Activated T-helper 2 cell treated with anti-CD3 and anti-CD28 coated beads, Interferon-gamma antibody, Interleukin-2, Interleukin-4, amounts not matched to agents 10 μg/mL and 5 μg/mL and 100 μg/mL, durations not matched to agents 14 hours and 24 hours and 36 hours (primary cell): ENCODE measurements at places on chromosomes 11 and 22.

GRCh38 chr11:75420224-75421034 lies 12.6 kb downstream of the KLHL35 start:
- no peak for DNase-seq

GRCh38 chr11:75502138-75502537 lies 23.6 kb downstream of the GDPD5 start:
- no peak for DNase-seq

DNA sequence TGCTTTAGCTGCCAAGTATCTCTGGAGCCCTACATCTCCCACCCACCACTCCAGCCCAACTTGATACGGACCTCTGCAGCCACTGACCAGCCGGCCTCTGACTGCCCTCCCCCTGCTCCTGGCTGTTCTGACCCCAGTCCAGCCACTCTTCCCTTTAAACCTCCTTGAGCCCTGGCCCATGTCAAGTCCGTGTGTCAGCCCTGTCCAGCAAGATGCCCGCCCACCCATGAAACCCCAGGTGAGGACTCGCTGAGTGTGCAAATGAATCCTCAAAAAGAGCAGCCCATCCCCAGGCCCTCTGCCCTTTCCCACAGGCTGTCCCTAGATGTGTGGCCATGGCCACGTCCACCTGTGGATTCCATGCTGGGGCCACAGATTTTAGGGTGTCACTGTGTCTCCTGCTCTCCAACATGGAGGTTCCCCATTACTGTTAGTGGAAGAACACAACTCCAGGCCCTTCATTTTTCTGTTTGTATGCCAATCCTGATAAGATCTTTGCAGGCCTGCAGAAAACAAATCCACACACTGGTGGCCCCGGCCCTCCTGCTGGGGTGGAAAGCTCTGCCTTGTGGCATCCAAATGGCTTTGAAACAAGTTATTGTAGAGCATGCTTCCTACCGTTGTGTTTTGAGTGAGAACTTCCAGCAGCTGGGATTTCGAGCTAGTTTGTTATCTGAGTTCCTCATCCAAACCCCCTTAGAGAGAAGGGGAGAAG lies 22.7 kb upstream of the ADORA2A start:
- no peak for DNase-seq

- no peak for DNase-seq
These were observed 4.0 kb downstream of the JRKL start for GRCh38 chr11:96393753-96394348.

DNA sequence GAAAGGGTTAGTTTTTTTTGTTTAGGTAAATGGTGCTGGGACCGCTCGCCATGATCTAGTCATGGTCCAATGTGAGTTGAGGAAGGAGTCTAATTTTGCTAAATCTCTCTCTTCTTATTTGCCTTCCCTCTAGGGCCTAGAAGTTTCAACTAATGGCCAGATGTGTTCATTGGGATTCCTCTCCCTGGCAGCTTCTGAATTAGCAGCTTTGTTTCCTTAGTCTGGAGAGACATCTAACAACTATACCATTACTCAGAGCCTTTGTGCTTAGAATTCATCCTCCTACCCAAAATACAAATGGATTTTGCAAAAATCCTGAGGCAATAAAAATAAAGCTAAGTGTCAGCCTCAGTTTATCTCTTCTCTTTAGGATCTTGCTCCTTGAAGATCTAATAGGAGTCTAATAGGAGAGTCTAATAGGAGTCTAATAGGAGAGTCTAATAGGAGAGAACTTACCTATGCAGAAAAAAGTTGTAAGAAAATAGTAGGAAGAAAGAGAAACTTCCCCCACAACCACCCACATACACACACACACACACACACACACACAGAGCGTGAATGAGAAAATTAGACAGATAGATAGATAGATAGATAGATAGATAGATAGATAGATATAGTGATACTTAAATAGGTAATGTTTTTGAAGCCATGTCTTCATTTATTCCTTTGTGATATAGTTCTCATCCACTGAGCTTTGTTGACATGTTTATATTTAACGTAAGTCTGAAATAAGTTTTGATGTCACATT lies 980.5 kb upstream of the CNTN5 start:
- DNase-seq = no peak

- DNase-seq = peak; percentile 46
These were observed at the start of gene MAPK8IP1 for GRCh38 chr11:45885274-45885920. TSS of gene MAPK8IP1 (plus strand) at chr11:45885651. CDS start at chr11:45885821, 170 bp downstream.

DNA sequence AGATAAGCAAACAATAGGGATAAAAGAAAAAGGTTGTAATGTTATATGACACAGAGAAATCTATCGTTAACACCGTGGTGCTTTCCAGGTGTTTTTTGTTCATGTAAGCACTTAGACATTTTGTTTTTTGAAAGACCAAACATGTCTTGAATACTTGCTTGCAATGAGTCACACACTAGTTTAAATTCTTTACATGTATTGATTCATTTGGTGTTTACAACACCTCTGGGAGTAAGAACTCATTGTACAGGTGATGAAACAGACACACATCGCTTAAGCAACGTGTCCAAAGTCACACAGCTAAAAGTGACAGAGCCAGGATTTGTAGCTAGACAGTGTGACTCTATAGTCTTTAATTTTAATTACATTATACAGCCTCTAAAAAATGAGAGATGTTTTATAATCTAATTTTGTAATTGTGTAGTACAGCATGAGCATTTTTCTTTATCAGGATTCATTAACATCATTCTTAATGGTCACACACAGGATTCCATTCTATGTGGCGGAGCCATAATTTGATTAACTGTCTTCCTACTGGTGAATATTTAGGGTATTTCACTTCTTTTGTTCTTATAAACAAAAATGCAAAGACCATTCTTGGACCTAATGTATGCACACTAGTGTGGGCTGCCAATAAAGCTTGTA lies 148.8 kb downstream of the DBX1 start:
- DNase-seq = no peak

DNA sequence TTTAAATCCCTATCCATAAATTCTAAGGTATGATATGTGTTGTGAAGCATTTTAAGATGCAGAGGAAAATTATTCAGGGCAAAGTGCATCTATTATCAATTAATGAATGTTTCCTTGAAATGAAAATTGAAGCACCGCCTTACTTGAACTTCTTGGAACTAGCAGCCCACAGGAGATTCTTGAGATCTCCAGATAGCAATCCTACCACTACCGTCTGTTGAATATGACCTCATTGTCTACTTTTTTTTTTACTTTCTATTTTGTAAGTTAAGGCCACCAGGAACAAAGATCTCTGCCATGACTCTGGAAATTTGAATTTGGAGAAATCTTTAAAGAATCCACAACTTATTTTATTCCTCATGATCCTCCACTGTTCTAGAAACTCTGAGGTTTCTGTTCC lies 808.7 kb downstream of the KCNA4 start:
- DNase-seq = no peak

GRCh38 chr11:28106353-28107043 lies 1.5 kb downstream of the KIF18A start:
- DNase-seq = no peak

DNA sequence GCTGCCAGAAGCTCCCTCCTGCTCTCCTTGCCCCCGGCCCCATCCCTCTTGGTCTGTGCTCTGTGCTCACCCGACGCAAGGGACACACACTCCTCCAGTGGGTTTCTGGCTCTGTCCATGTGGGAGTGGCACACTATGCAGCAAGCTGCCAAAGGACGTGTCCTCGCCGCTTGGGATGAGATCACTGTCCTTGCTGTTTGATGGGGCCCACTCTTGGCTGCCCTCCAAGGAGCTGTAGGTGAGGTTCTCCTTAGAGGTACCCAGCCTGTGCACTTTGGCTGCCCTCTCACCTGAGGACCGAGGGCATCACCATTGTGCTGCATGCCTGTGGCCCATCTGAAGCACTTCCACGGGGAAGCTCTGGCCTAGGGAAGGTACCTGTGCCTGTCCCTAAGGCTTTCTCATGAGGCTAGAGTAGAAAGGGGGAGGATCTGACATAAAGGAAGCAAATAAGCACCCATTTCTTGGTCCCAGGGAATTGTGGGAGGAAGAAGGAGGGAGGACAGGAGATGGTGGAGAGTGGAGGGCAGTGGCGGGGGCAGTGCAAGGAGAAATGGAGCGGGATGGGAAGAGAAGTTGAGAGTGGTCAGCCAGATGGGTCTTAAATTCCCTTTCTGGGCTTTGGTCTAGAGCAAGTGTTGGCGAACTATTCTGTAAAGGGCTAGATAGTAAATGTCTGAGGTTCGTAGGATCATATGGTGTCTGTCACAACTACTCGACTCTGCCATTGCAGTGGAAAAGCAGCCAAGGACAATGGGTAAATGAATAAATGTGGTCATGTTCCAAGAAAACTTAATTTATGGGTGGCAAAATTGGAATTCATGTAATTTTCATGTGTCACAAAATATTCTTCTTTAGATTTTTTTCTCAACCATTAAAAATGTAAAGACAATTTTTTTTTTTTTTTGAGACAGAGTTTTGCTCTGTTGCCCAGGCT lies 47.0 kb upstream of the AMPD3 start:
- DNase-seq = no peak

- DNase-seq = no peak
These were observed 3.3 kb upstream of the PICALM start for GRCh38 chr11:86072211-86072610.

DNA sequence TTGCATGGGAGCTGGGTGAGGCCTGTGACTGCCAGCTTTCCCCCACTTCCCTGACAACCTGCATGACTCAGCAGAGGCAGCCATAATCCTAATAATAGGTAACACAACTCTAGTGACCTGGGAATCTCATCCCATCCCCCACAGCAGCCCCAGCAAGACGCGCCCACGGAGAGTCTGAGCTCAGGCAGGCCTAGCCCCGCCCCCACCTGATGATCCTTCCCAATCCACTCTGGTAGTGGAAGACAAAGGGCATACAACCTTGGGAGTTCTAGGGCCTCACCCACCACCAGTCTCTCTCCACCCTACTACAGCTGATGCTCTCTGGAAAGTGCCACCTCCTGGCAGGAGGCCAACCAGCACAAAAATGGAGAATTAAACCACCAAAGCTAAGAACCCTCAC lies 60.3 kb downstream of the CWF19L2 start:
- DNase-seq = no peak

GRCh38 chr11:76330651-76331050 lies 50.3 kb downstream of the THAP12 start:
- no peak for DNase-seq

- no peak for DNase-seq
These were observed 2.0 kb downstream of the PVALB start for GRCh38 chr22:36814801-36815200.

GRCh38 chr11:120236169-120237107 lies 3.5 kb upstream of the POU2F3 start:
- no peak for DNase-seq

DNA sequence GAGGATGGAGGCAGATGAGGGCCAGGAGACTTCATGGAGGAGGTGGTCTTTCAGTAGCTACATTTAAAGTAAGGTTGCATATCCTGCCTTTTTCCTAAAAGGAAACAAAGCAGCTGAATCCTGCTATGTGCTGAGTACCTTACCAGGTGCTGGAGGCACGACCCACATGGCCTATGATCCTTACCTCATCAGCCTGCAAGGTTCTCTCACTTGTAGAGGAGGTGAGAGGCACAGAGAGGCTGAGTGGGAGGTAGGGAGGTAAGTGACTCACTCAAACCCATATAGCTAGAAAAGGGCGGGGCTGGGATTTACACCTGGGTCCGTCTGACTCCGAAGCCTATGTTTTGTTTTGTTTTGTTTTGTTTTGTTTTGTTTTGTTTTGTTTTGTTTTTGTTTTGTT lies 75.8 kb downstream of the BUD13 start:
- DNase-seq = no peak

DNA sequence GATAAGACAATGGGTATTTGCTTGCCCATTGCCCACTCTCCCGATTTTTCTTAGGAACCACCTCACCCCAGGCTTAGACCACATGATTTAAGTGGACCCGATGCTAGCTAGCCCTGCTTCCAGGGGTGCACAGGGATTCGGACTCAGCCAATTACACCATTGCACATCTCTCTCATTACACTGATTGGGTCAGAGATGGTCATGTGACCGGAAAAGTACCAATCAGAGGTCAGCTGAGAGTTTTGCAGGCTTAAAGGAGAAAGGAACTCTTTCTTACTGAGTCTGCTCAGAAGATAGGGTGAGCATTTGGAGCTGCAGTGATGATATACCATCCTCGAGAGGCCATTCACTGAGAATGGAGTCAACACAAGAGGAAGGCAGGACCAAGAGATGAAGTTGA lies 12.2 kb upstream of the ANKK1 start:
- DNase-seq = no peak
